ENCODE measurements at places on chromosomes 16 and 17.

DNA sequence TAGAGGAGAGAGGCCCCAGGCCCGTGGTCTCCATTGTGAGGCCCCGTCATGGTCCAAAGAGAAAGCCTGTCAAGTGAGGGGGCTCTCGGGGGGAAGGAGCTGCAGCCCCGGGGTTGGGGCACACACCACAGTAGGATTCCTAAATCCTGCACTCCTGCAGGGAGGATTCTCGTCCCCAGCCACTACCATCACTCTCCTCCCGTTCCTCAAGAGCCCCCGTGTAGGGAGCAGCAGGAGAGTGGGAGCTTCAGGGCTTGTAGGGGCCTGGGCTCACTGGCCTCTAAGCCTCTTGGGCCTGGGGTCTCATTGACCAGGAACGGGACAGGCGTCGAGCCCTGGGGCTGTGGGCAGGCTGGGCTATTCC lies 821 bp downstream of the C16orf86 start:
- DNase-seq = no peak

DNA sequence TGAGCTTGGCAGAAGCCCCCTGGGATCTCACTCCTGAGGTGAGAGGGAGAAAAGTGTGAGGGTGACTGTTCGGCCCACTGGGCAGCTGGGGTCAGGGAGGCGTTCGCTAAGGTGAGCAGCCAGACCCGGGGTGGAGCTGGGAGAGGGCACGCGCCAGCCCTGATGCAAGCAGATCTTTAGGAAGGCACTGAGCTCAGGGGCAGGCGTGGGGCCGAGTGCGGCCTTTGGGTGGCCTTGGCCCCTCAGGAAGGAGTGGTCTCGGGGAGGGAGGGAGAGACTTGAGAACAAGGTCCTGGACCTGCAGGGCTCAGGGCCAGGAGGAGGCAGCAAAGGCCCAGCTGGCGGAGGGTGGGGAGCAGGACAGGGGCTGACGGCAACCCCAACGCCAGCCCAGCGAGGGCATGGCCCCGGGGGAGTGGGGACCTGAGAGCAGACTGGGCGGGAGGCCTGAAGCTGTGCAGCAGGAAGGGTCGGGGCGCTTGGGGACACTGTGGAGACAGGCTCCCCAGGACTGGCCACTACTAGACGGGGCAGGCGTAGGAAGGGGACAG lies 14.5 kb upstream of the WDR45B start:
- DNase-seq = no peak

- DNase-seq = peak; percentile 72
Observed at GRCh38 chr17:28599311-28600184, 723 bp upstream of the SPAG5 start.

- DNase-seq = no peak
Observed at GRCh38 chr17:15945527-15946191, 729 bp downstream of the ADORA2B start.

DNA sequence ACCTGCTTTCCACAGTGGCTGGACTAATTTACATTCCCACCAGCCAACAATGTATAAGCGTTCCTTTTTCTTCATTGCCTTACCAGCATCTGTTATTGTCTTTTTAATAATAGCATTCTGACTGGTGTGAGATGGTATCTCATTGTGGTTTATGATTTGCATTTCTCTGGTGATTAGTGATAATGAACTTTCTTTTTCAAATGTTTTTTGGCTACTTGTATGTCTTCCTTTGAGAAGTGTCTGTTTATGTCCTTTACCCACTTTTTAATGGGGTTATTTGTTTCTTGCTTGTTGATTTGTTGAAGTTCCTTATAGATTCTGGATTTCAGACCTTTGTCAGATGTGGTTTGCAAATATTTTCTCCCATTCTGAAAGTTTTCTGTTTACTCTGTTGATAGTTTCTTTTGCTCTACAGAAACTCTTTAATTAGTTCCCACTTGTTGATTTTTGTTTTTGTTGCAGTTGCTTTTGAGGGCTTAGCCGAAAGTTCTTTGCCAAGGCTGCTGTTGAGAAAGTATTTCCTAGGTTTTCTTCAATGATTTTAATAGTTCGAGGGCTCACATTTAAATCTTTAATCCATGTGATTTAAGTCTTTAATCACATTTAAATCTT lies 26.8 kb downstream of the ITGAM start:
- no peak for DNase-seq

DNA sequence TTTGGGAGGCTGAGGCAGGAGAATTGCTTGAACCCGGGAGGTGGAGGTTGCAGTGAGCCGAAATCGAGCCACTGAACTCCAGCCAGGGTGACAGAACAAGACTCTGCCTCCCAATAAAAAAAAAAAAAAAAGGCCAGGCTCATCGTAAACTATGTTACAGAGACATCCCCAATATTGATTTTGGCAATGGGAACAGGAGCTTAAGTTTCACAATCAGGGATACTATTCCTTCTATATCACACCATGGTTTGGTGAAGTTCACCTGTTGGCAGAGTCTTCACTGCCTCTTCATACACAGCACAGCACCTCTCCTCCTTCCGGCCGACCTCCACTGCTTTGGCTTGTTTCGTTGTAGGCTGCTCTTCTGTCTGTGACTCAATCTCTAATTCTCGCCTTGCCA lies 21.2 kb downstream of the UTP6 start:
- DNase-seq = no peak

All from SHP77 treated with DMSO at 0.1 percent for 48 hours (cell line).